ENCODE measurements at places on chromosomes 4 and X.

GRCh38 chr4:145587088-145587754 lies 32.0 kb upstream of the MMAA start:
- DNase-seq, result no peak

DNA sequence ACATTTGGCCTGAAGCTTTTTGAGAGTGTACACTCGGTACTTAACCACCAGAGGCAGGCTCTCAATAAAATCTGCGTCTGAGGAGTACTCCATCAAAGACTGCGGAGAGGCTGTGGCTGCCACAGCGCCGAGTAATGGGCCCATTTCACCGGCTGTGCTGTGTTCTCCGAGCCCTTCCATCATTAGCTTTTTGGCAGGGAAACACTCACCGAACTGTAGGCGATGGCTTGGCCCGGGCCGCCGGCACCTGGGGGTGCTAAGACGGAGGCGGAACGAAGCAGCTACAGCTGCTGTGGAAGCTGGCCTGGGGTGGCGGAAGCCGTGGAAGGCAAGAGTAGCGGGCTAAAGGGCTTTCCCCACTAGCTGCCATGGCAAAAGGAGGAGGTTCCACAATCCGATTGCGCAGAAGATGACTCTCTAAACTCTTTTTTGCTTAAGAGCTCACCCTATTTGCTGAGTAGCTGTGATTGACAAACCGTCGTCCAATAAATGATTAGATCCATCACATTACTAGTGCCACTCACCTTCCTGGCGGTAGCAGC lies 48.5 kb upstream of the PABPC1L2A start:
- no peak for DNase-seq

- no peak for DNase-seq
Measured at GRCh38 chr4:135497563-135498152, 1296.1 kb upstream of the PABPC4L start.

DNA sequence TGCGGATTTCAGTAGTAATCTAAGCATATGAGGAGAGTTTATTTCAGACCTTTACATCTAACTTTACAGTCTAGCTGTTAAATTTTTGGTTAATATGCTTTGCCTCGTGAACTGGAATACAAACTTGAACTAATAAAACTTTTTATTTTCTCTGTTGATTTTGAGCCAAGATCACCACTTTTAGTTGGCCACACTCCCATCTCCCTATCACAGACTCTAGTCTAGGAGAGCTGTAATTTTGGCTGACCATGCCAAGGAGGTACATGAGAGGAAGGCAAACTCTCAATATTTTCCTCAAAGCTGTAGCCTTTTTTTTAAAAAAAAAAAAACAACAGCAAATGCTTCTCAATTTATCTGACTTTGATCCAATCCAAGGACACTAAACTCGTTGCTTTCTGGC lies 597.5 kb upstream of the PCDH7 start:
- no peak for DNase-seq

DNA sequence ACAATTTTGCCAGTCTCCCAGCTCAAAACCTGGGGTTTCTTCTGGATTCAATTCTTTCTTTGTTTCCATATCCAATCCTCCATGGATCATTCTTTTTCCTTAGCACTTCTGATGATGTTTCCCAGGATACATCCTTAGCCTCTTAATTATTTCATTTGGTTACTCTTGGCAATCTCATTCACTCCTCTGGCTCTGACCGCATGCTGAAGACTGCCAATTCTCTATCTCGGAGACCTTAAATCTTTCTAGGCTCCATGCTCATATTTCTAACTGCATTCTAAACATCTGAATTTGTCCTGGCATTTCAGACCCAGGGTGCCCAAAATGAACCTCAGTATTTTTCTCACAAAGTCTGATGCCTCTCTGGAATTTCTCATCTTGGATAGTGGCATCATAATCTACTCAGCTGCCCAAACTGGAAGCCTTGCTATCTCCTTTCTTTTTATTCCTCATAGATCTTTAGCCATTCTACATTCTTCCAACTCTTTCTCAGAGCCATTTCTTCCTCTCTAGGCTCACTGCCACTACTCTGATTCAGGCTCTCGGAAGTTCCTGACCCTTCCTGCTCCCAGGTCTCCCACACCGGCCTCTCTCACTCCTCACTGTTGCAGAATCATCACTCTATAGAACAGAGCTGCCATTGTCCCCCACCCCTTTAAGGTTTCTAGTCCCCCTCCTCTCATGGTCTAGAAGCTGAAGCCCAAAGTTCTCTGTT lies 290.2 kb downstream of the CAMK2D start:
- no peak for DNase-seq

GRCh38 chr4:13218326-13218958 lies 265.7 kb downstream of the RAB28 start:
- DNase-seq, result no peak

GRCh38 chrX:154731184-154731583 lies 19.7 kb downstream of the GAB3 start:
- DNase-seq, result no peak

DNA sequence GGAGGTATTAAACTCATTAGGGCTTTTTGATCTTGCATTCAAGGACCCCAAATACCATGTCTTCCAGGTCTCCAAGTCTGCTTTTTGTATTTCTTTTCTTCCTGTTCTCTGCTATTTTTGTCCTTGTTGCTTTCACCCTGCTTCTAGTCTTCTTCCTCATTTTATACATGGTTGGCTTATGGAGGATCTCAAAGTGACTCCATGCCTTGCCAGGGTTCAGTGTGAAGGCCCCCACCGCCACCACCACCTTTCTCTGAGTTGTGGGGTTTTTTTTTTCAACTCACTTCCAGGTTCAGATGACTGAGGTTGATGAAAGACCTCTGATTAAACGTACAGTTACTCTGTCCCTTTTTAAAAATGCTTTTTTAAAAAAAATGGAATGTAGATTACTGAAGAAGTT lies 96.3 kb downstream of the MAML3 start:
- no peak for DNase-seq

DNA sequence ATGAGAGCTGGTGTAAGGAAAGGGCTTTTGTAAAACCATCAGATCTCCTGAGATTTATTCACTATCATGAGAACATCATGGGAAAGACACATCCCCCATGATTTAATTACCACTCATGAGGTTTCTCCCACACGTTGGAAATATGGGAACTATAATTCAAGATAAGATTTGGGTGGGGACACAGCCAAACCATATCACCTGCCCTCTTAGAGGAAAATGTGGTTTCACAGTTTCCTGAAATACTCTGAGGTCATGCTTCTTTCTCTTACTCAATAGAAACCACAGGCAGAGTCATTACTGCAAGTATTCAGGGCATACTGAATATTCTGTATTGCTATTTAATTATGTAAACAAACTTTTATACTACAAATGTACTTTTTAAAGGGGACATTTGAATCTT lies 1453.3 kb downstream of the PCDH18 start:
- DNase-seq, result no peak

GRCh38 chr4:165541851-165542459 lies 163.1 kb downstream of the CPE start:
- DNase-seq, result no peak

- DNase-seq, result no peak
Measured at GRCh38 chr4:173254646-173255045, 79.5 kb downstream of the HMGB2 start.

DNA sequence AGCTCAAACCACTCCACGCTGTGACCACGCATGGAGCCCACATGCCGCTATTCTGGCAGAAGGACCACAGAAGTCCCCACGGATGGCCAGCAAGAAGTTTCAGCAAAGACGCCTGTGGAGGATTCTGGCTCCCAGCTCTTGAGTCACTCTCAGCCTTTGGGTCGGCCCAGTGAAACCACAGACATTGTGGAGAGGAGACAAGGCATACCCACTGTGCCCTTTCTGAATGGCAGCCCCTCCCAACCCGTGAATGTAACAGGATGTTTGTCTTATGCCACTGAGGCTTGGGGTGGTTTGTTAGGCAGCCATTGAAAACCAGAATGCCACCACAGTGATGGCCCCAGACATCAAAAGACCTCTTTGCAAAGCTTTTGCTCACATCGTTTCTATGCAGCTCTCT lies 42.7 kb downstream of the ABLIM2 start:
- DNase-seq, result no peak

DNA sequence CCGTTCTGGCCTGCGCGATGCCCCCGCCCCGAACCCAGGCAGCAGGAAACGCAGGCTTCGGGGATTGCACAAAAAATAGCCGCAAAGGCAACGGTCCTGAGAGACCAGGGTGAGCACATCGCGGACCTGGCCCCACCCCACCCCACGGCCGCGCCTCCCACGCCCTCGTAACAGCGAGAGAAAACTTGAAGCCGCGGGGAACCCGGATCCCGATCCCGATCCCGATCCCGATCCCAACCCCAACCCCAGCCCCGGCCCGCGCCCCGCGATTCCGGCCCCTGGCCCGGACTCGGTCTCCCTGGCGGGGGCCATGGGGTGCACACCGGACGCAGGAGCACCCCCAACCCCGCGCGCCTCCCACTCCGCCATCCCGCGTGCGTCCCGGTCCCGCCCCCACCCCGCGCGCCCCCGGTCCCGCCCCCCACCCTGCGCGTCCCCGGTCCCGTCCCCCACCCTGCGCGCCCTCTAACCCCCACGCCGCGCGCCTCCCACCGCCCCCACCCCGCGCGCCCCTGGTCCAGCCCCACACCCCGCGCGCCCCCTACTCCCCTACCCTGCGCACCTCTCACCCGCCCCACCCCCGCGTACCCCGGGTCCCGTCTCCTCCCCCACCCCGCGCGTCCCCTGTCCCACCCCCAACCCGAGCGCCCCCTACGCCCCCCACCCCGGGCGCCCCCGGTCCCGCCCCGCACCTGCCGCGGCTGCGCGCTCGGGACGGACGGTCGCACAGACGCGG lies 29.0 kb downstream of the NOP14 start:
- DNase-seq, result peak; percentile 45

DNA sequence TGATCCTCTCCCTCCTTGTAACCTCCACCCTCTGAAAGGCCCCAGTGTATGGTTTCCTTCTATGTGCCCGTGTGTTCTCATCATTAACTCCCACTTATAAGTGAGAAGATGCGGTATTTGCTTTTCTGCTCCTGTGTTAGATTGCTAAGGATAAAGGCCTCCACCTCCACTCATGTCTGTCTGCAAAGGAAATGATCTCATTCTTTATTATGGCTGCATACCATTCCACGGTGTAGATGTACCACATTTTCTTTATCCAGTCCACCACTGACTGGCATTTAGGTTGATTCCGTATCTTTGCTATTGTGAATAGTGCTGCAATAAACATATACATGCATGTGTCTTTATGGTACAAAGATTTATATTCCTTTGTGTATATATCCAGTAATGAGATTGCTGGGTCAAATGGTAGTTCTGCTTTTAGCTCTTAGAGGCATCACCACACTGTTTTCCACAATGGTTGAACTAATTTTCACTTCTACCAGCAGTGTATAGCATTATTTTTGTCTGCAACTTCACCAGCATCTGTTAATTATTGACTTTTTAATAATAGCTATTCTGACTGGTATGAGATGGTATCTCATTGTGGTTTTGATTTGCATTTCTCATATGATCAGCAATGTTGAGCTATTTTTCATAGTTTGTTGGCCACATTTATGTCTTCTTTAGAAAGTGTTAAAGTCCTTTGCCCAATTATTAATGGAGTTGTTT lies 1030.9 kb downstream of the FSTL5 start:
- no peak for DNase-seq

- DNase-seq, result no peak
Measured at GRCh38 chr4:184019076-184019475, 114.0 kb downstream of the STOX2 start.

- DNase-seq, result no peak
Measured at GRCh38 chr4:161329852-161330251, 833.9 kb downstream of the FSTL5 start.

DNA sequence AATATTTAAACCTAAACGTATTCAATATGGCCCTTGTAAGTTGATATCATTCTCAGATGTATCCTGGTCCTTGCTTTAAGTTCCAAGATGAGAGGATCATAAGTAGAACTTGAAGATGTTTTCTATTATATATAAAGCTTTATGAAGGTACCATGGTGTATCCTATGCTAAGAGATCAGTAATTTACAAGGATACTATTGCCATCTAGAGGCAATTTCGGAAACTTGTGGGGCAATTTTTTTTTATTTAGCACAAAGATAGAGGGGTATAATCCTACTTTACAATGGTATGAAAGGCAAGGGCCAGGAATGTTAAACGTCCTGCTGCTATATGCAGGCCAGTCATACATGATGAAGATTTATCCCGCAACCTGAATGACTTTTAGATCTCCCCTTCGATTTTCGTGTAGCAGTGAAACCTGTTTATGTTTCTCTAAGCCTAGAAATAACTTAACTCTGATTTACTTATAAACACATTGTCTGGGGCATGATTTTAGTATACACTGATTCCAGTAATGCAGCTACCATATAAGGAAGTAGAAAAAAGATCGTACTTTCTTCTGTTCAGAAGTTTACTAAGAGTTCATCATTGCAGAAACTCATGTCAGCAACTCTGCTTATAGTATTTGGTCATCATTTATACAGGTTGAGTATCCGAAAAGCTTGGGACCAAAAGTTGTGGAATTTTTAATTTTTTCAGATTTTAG lies 2.6 kb downstream of the SLC25A31 start:
- no peak for DNase-seq

DNA sequence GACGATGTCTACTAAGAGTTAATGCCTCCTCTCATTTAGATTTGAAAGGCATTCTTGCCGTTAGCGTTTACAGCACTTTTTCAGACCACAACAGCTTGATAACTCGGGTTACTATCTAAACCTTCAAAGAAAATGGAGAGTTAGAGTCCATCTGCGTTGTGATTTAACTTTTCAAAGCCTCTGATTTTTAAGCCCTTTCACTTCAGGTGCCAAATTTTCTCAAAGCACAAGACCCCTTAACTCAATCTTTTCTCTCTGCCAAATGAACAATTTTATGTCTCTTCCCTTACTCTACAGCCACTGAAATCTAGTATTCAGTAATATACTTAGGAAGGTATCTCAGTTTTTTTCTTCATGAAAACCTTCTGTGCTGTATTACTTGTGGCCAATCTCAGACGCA lies 310.5 kb downstream of the TENM3 start:
- DNase-seq, result no peak

DNA sequence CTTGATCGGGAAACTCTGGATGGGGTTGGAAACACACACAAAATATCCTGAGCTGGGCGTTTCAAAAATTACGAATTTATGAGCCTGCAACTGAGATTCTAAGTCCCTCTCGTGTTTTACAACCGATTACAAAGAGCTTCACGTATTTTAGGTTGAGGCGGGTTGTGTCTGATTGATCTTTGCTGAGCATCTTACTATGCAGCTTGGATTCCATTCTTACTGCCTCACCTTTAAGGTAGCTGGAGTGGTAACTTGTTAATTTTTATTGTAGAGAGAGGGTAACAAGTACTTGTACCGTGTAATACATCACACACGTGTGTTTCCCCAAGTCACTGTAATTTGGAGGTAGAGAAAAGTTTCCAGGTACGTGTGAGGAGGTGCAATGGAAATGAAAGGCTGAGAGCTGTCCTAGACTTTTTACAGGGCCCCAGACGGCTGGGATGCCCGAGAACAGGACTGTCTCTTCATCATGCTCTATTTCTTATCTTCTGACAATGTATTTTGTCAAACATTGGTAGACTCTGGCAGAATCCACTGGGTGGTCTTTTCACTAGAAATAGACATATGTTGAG lies 97.8 kb upstream of the TENM3 start:
- DNase-seq, result no peak

DNA sequence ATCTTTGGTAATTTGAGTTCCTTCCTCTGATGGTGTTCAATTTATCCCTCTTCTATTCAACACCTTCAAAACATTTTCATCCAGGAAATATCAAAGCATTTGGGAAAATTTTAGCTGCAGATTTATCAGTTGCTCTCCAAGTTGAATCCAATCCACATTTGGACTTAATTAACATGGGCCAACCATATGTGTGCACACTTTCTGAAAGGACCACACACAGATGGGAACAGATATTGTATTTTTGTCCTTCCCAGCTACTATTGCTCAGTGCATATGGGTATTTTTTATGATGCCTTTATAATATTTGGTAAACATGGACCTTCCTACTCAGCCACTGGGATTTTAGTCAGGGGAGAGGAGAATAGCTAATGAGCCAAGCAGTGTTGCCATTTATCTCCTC lies 65.2 kb downstream of the GLRA2 start:
- no peak for DNase-seq
